ENCODE measurements at places on chromosomes 4 and X. TPM values are rescaled to one million over a fixed set of nuclear protein-coding genes. Genes with fewer than 3 reads are reported as not detected.

- H3K36me3 ChIP-seq: no peaks in the 10 kb centered on the region
- no peak for DNase-seq
- H3K27me3 ChIP-seq: no peaks in the 10 kb centered on the region
- H3K4me1 ChIP-seq: no peaks in the 10 kb centered on the region
- no peak overlapping the region for H3K27ac ChIP-seq
Observed at GRCh38 chrX:104255465-104255864, 732 bp upstream of the ESX1 start.

PAGE1 gene
- not detected for total RNA-seq

DNA sequence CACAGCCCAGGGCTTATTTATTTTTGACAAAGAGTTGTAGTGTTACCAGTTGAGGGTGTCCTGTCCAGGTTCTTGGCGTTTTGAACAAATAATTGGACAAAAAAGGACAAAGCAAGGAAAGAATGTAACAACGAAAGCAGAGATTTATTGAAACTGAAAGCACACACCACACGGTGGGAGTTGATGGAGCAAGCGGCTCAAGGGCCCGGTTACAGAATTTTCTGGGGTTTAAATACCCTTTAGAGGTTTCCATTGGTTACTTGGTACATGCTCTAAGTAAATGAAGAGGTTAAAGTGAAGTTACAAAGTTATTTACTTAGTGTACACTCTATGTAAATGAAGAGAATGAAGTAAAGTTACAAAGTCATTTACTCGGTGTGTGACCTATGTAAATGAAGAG lies 27.8 kb upstream of the OPHN1 start:
- H3K27ac ChIP-seq: no peak overlapping the region
- H3K27me3 ChIP-seq: no peaks in the 10 kb centered on the region
- no peak for DNase-seq
- H3K4me3 ChIP-seq: no peak overlapping the region

- H3K36me3 ChIP-seq: no peaks in the 10 kb centered on the region
- no peak overlapping the region for H3K4me3 ChIP-seq
- DNase-seq: no peak
Observed at GRCh38 chrX:147376601-147377422, 534.9 kb upstream of the FMR1 start.

DNA sequence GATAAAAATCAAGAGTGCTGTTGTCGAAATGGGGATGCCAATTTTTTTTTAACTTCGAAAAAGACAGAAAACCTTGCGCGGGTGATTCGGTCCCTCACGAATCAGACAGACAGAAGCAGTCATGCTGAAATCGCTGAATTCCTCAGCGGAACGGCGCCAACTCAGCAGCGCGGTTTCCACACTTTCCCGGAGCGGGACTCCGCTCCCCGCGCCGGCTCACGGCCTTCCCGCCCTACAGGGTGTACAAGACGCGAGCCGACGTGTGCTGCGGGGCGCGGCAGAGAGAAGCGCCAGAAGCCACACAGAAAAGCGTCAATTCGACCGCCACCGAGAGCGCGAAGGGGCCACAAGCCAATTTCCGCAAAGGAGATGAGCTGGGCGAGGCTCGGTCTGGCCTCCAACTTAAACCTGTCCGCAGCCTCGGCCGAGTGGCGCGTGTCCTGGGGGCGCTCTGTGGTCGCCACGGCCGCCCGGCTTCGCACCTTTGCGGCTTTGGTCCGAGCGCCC lies 1.3 kb downstream of the NEXMIF start:
- DNase-seq: no peak
- H3K36me3 ChIP-seq: no peaks in the 10 kb centered on the region
- H3K4me3 ChIP-seq: peak overlapping the region; percentile 47
- peak overlapping the region; percentile 53 for H3K27ac ChIP-seq
- no peaks in the 10 kb centered on the region for H3K27me3 ChIP-seq

GRCh38 chrX:139795196-139795595 lies 87.2 kb upstream of the MCF2 start:
- no peak overlapping the region for H3K27ac ChIP-seq
- H3K4me3 ChIP-seq: no peak overlapping the region
- no peak for DNase-seq
- no peaks in the 10 kb centered on the region for H3K4me1 ChIP-seq
- no peaks in the 10 kb centered on the region for H3K36me3 ChIP-seq

HERC5 gene
- 52.5 TPM for total RNA-seq

GRCh38 chr4:23904639-23905071 lies 14.8 kb upstream of the PPARGC1A start:
- H3K27ac ChIP-seq: no peak overlapping the region
- no peaks in the 10 kb centered on the region for H3K27me3 ChIP-seq
- H3K4me1 ChIP-seq: no peaks in the 10 kb centered on the region
- H3K36me3 ChIP-seq: no peaks in the 10 kb centered on the region
- no peak for DNase-seq

DNA sequence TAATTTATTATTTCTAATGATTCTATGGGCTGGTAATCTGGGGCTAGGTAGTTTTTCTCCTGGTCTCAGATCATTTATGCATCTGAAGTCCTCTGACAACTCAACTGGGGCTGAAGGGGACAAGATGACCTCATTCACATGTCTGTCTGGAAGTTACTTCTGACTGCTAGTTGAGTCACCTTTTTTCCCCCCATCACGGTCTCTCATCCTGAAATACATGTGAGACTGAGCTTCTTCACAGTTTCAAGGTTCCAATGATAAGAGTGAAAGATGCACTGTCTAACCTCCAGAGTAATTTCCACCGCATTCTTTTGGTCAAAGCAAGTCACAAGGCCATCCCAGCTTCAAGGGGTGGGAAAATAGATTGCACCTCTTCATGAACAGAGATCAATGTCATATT lies 356.7 kb upstream of the RPS6KA3 start:
- H3K27me3 ChIP-seq: no peaks in the 10 kb centered on the region
- H3K4me3 ChIP-seq: no peak overlapping the region
- no peaks in the 10 kb centered on the region for H3K36me3 ChIP-seq

- H3K27ac ChIP-seq: no peak overlapping the region
- H3K36me3 ChIP-seq: no peaks in the 10 kb centered on the region
- DNase-seq: no peak
- no peak overlapping the region for H3K4me3 ChIP-seq
- no peaks in the 10 kb centered on the region for H3K4me1 ChIP-seq
Observed at GRCh38 chrX:1111601-1112300, 100.7 kb downstream of the CRLF2 start.

DNA sequence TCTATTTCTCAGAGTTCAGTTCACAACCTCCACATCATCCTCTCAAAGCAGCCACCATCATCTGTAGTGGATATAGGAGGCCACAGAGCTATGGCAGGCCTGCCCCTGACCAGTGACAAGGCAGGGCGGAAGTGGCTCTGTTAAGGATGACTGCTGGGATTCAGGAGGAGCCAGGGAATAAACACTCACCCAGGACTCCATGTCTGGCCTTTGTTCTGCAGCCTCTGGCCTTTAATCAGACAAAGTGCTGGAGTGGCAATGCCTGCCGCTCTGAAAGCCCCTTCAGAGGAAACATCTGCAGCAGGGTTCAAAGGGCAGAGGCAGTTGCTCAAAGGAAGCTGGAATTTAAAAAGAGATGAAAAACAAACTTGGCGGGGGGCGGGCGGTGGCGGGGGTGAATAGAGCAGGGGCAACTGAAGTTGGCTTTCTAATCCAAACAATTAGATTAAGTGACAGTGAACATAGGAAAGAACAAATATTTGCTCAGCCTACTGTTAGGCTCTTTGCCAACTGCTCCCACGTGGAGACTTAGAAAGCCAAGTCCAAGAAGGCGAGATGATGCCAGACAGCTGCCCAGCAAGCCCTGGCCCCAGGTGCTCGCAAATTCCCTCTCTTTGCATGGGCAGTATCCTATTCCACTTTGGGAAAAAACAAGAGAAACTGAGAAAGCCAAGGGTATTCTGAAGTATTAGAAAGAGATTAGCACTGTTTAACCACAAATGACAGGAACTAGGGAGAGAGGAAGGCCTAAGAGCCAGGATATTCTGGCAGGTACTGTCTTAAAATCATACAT lies 5.5 kb downstream of the MPP1 start:
- no peak for DNase-seq
- H3K4me1 ChIP-seq: peaks cover 40% of the 10 kb centered on the region
- no peaks in the 10 kb centered on the region for H3K36me3 ChIP-seq
- no peak overlapping the region for H3K4me3 ChIP-seq

GRCh38 chr4:143023239-143023918 lies 161.3 kb upstream of the USP38 start:
- H3K36me3 ChIP-seq: no peaks in the 10 kb centered on the region
- H3K27ac ChIP-seq: no peak overlapping the region
- no peaks in the 10 kb centered on the region for H3K27me3 ChIP-seq
- H3K4me3 ChIP-seq: no peak overlapping the region
- no peak for DNase-seq

DNA sequence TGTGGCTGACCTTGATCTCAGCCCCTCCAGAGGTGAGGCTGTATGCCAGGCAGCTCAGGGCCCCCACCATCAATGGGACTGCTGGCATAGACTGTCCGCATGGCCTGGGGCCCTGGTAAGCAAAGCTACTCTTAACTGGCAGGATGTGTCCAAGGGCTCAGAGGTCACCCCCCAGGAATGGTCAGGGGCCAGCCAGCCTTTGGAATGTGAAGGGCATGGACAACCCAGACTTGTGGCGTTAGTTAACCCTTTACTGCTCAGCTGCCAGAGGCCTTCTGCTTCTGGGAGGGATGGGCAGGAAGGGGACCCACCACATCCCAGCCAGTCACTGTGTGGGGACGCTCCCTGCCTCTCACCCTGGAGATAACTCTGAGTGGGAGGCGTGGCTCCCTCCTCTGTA lies 80.1 kb upstream of the PSAPL1 start:
- no peaks in the 10 kb centered on the region for H3K4me1 ChIP-seq
- H3K27me3 ChIP-seq: no peaks in the 10 kb centered on the region
- no peak for DNase-seq
- no peak overlapping the region for H3K4me3 ChIP-seq

- no peaks in the 10 kb centered on the region for H3K4me1 ChIP-seq
- H3K4me3 ChIP-seq: no peak overlapping the region
- DNase-seq: no peak
- no peaks in the 10 kb centered on the region for H3K27me3 ChIP-seq
- no peaks in the 10 kb centered on the region for H3K36me3 ChIP-seq
- no peak overlapping the region for H3K27ac ChIP-seq
Observed at GRCh38 chr4:124931050-124931449, 218.5 kb upstream of the ANKRD50 start.

DNA sequence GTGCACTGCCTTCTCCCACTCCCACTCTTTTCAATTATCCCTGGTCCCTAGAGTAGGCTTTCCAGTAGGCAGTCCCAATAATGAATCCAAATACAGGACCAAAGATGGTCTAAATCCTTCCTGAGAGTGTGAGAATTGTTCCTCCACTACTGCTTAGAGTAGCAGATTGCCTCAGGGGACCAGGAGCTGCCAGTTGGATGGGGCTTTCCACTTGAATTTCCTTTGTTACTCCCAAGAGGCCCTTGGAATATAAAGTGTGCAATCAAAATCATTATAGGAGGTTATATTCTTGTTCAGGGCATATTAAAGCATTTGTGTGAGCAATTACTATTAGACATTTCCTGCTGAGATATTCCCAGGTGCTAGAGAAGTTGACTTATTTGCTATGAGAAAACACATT lies 156.6 kb upstream of the TLL1 start:
- no peaks in the 10 kb centered on the region for H3K27me3 ChIP-seq
- no peak overlapping the region for H3K4me3 ChIP-seq
- no peaks in the 10 kb centered on the region for H3K4me1 ChIP-seq
- H3K36me3 ChIP-seq: no peaks in the 10 kb centered on the region
- DNase-seq: no peak

NHS gene
- total RNA-seq: 0.51 TPM

DNA sequence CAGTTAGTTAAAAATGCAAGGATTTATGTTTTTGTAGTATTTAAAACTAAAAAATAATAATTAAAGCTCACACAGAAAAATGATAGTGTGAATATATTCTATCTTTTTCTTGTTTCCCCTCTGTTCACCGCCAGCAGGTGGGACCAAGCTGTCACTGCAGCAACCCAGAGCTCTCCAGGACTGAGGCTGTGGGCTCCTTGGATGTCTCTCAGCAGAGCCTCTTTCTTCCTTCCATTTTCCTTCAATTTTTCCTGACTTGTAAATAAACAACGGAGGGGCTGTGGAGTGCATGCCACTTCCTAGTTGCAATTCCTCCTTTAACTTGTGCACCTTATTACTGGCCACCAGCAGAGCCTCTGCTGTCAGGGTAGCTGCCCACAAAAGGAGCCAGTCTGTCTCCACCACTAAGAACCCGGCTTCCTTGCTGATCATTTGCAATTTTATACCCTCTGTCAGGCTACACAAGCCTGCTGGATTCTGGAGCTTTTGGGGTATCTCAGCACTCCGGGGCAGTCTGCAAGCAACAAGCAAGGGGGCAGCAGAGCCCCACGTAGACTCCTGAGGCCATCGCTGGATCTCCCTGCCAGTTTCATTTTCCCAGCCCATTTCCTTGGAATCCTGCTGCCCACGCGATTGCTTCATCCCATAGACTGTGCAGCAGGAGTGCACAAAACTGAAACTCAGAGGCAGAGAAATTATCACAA lies 1467.4 kb downstream of the C4orf33 start:
- DNase-seq: no peak
- no peaks in the 10 kb centered on the region for H3K27me3 ChIP-seq
- no peaks in the 10 kb centered on the region for H3K36me3 ChIP-seq
- H3K4me3 ChIP-seq: no peak overlapping the region
- H3K4me1 ChIP-seq: no peaks in the 10 kb centered on the region

DNA sequence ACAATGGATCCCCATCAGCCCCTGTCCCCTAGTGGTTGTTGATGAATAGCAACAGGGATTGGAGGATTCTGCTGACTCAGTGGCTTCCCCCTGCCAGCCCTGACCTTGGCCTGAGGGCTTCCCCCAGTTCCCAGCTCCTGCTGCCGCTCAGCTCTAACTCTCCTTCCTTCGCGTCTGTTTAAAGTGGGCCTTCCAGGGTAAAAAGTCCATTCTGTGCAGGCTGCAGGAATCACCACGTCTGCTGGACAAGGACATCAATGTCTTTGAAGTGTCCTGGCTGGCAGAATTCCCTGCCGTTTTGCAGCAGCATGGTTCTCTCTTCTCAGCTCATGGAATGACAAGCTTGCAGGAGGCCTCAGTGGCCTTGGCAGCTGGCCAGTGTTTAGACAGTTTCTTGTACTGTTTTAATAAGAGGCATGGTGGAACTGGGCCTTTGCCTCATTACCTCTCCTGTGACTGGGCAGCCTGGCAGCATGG lies 152.5 kb upstream of the STX18 start:
- no peaks in the 10 kb centered on the region for H3K27me3 ChIP-seq
- H3K27ac ChIP-seq: no peak overlapping the region
- H3K4me1 ChIP-seq: no peaks in the 10 kb centered on the region
- no peak for DNase-seq
- no peak overlapping the region for H3K4me3 ChIP-seq
- H3K36me3 ChIP-seq: peaks cover 3% of the 10 kb centered on the region

DNA sequence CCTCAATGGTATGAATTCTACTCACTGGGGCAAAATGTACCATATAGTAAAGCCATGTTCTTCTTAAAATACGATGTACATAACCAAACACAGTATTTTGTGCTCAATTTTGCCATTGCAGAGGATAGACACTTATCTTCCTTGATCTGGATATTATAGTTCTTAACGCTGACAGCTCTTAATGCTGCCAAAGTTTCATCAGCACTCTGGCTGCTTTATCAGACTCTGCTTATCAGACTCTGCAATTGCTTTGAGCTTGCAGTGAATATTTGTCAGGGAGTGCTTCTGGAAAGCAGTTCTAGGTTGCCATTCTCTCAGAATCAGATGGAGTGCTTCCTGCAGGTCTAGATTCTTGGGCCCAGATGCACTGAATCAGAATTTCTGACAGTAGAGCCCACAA lies 863.1 kb downstream of the CCSER1 start:
- H3K36me3 ChIP-seq: no peaks in the 10 kb centered on the region
- no peaks in the 10 kb centered on the region for H3K27me3 ChIP-seq
- no peaks in the 10 kb centered on the region for H3K4me1 ChIP-seq
- no peak for DNase-seq
- no peak overlapping the region for H3K27ac ChIP-seq

SMIM31 gene
- not detected for total RNA-seq

MAGEC1 gene
- not detected for total RNA-seq

MFAP3L gene
- total RNA-seq: 0.92 TPM
